ENCODE measurements at places on chromosomes 5 and 9.

DNA sequence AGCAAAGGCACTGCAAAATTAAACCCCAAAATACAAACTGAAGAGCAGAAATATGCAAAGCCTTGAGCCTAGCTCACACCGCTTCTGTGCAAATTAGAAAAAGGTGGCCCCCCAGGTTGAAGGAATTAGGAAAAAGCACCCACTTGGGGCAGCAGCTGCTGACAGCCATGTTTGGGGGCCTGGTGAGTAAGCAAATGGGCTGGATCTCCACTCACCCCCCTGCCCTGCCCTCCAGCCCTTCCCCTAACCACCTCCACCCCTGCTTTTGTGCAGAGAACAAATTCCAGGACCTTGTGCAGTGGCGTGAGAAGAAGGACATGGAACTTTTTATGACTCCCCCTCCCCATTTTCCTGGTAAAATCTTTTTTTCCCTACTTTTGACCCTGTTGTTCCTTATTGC is 92.0 kb upstream of the DNAH5 start:
- DNase-seq: peak; percentile 54

DNA sequence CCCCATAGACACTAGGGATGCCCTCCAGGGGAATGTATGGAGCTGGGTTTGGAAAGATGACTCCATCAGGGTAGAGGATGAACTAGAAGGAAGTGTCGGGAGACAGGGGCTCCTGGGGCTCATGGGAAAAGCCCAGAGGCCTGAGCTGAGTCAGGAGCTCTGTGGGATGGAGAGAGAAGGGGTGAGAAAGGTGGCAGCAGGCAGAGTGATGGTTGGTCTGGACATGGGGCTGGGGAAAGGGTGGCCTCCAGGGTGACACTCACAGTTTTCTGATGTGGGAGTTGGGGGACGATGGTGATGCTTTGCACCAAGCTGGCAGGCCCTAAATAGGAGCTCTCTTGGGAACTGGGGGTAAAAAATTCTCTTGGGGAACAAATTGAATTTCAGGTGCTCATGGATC is 213.5 kb upstream of the MVB12B start:
- no peak for DNase-seq

- no peak for DNase-seq
These were observed 995.8 kb upstream of the CDH6 start for GRCh38 chr5:30197662-30198061.

DNA sequence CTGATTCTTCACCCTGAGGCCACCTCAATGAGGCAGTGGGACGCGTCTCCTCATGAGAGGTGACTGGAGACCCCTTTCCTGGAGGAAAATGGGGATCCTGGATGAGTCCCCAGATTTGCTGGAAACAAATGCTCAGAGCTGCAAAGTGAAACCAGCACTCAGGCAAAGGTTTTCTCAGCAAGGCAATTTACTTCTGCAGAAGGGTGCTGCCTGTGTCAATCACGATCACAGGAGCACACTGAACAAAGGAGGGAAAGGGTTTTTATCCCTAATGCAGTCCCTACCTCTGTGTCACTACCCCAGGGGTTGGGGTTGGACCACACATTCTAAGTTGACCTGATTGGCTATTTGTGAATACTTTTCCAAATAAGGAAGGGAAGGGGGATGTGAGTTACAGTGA is 69.9 kb upstream of the CDK20 start:
- DNase-seq: no peak

DNA sequence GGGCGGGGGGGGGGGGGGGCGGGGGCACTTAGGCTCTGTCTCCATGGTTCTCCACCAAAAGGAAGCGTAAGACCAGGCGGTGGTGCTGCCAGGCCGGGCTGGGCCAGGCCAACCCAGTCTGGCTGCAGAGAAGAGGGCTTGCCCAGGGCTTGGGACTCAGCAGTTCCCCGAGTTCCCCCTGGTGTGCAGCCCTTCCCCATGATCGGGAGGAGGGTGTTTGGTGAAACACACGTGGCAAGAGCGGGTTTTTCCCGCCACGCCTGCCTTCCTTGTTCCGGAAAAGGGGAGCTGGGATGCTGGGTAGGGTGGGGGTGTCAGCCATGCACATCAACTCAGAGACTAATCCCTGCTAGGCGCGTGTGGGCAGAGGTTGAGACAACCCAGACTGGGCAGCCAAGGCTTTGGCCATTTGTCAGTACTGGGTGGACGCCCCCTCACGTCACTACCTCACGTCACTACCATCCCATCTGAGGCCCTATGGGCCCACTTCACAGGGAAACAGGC is 32.9 kb downstream of the PRRX2 start:
- no peak for DNase-seq

All from RWPE1 (cell line).